NCI-H1105 (cell line): ENCODE measurements at places on chromosomes 16 and 17.

- DNase-seq, result no peak
Observed at GRCh38 chr17:10050597-10051101, 145.6 kb upstream of the RCVRN start.

DNA sequence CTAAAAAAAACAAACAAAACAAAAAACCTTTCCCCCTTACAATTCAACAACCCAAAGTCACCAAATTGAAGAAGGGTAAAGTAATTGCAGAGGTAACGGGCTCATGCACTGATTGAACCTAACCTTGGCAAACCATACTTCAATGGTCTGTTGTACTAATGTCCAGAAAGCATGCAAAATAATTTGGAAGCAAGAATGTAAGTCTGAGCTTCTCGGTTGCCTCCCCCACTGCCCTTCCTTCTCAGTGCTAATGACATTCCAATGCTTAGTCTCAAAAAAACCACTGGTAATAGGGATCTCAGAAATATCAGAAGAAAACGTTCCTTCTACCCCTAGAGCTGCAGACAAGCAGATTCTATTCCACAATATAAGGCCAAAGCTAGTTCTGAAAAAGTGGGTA lies 15.8 kb downstream of the KRABD2 start:
- no peak for DNase-seq

DNA sequence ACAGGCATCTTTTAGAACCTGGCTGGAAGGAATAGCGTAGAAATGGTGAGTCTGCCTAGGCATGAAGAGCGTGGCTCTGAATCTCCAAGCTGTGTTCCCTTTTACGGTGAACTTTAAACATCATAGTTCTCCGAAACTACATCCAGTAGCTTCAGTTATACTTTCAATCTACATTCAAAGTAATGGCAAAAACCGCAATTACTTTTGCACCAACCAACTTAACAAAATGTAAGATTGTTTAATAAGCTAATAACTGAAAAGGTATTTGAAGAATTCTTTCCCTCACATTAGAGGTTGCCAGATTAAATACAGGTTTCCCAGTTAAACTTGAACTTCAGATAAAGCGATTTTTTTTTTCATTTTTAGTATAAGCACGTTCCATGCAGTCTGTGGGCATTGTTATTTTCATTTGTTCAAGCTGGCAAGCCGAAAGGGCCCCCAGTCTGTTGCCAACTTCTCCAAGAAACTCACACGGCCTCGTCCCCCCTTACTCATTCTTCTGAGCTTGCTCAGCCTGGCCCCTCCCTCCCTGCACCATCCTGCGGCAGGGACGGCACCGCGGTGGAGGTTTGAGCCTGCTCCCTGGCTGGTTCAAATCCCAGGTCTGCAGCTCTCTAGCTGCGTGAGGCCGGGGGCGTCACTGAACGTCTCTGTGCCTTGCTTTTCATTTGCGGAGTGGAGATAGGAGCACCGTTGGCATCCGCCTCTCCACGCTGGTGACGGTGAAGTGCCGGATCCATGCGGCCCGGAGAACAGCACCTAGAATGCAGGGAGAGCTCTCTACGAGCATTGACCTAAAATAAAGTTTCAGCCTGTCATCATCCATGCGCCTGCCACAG lies 3.5 kb upstream of the MTHFSD start:
- no peak for DNase-seq

DNA sequence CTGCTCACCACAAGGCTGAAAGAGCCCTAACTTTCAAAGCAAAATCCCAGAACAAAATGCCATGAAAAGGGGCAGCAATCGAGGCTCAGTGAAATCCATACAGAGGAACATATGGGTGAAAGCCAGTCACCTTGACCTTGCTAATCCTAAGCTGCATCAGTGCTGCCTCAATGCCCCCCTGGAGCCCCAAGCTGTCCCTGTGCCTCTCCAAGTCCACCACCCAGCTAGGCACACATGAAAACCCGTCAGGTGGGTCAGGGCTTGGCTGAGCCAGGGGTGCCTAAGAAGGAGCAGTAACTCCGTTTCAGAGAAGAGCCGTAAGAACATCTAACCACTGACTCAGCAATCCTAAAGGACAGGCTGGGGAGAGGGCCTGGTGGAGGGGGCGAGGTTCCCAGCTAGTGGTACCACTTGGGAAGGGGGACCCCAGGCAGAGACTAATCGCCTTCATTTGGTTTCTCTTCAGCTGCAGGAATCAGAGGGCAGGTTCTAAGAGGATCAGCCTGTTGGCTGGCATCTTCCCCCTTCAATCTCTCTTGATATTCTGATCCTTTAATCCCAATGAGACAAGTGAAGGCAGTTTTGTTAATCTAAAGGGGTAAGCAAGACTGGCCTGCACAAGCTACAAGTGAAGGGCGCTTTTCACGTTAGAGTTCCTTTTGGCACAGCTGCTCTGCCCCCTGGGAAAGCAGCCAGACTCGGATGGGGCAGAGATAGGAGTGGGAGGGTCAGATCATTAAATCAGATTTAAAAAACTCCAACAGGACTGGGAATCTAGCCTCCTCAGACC lies 7.6 kb downstream of the PITPNA start:
- DNase-seq, result no peak

DNA sequence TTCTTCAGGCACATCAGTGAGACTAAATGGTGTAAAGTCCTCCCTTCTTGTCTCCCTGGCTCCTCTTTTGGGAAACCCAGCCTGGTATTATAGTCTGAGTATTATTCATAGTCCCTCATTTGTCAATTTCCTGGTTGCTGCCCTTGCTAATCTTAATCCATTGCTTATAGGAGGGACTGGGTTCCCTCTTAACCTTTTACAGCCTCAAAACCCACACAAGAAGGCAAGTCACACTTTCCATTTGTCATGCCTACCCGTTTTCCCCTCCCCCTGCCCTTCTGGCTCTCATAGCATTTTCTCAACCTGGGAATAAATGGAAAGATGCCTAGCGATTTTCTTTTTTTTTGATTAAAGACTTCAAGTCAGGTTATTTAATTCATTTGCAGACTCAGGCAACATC lies 124.8 kb downstream of the MAP2K6 start:
- DNase-seq, result no peak

GRCh38 chr16:35188288-35189155 lies 1729.1 kb downstream of the TP53TG3F start:
- DNase-seq, result no peak

GRCh38 chr17:2593821-2594721 lies 617 bp downstream of the PAFAH1B1 start:
- DNase-seq, result peak; percentile 29

DNA sequence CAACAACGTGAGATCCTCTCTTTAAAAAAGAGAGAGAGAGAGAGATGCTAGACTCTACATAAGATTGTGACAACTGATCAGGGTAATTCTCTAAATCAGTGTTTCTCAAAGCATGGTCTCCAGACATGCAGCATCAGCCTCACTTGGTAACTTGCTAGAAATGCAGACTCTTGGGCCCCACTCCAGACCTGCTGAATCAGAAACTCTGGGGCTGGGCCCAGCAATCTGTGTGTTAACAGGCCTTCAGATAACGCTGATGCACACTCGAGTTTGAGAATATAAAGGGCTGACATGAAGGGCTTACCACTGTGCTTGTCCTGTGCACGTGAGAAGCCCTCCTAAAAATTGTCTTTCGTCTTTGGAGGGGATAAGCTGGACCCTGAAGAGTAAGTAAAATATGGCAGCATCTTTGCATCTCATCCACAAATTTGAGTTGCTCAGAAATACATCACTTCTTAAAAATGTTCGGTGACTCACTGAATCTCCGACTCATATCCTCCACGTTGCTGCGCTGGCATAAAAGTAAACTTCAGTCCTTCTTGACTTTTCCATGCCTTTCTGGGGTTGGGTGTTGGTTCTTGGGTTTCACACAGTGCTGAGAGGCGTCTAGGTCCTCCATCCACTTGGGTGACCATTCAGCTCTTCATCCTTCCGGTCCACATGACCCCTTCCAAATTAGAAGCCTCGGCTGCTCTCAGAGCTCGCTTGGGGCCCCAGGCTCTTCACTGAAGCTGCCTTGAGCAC lies 26.1 kb upstream of the KDM8 start:
- DNase-seq, result no peak

DNA sequence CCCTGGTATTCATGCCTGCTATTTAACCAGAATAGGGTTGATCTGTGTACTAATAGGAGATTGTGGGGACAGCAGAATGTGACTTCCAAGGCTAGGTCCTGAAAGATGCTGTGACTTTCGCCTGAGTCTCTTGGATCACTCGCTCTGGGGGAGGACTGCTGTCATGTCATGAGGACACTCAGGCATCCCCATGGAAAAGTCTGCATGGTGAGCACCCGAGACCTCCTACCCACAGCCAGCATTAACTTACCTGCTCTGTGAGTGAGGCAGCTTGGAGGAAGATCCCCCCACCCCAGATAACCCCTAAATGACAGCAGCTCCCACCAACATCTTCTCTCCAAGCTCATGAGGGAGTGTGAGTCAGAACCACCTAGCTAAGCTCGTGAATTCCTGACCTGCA lies 30.3 kb upstream of the C16orf78 start:
- no peak for DNase-seq

GRCh38 chr17:6608321-6608720 lies 32.2 kb downstream of the KIAA0753 start:
- no peak for DNase-seq

GRCh38 chr16:68005786-68006286 lies 6.6 kb upstream of the DPEP2 start:
- no peak for DNase-seq

- DNase-seq, result no peak
Observed at GRCh38 chr17:80107231-80108021, 6.0 kb downstream of the GAA start.

GRCh38 chr16:81583893-81584631 lies 139.5 kb downstream of the CMIP start:
- DNase-seq, result no peak

DNA sequence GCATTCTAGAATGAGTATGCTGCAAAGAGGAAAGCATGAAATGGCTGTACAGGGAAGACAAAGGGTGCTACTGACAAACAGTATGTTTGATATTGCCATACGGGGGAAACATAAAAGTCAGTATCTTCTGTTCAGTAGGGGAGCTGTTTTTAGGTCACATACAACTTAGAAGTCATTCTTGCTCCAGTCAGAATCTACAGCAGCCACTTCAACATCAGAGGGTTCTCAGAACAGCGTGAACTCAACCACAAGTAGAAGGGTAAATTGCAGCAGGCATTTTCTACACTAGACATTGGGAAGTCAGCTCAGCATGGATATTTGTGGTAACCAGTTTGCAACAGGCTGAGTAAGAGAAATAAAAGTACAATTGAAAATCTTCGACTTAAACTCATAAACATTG lies 1241.8 kb upstream of the GOT2 start:
- DNase-seq, result no peak

DNA sequence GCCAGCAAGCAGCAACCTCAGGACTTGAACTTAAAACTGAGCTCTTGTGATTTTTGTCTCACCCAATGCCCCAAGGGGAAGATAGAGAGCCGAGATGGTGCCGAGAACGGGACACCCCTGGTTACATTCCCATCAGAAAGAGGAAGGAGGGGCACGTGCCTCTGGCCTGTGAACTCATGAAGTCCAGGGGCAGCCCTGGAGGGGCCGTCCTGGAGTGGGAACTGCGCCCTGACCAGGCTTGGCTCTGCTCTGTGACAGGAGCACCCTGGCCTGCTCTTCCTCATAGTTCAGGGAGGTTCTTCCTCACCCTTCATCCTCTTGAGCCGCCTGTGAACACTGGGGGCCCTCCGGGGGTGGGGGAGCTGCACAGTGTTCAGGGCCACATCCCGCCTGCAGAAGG lies 130.3 kb upstream of the FOXF1 start:
- DNase-seq, result no peak

DNA sequence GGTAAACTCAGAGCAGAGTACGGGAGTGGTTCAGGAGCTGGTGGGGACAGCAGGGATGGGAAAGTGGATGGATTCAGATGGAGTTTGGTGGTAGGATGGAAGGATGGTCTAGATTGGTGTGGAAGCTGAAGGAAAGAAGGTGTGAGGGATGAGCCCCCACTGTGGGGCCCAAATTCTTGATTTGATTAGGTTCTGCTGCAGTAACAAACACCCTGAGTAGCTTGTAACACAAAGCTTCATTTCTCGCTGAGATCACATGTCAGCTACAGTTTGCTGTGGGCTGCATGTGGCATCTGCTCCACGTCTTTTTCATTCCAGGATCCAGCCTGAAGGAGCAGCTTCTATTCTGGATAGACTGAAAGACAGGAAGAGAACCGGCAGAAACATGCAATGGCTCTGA lies 143.8 kb downstream of the IRX3 start:
- DNase-seq, result no peak

DNA sequence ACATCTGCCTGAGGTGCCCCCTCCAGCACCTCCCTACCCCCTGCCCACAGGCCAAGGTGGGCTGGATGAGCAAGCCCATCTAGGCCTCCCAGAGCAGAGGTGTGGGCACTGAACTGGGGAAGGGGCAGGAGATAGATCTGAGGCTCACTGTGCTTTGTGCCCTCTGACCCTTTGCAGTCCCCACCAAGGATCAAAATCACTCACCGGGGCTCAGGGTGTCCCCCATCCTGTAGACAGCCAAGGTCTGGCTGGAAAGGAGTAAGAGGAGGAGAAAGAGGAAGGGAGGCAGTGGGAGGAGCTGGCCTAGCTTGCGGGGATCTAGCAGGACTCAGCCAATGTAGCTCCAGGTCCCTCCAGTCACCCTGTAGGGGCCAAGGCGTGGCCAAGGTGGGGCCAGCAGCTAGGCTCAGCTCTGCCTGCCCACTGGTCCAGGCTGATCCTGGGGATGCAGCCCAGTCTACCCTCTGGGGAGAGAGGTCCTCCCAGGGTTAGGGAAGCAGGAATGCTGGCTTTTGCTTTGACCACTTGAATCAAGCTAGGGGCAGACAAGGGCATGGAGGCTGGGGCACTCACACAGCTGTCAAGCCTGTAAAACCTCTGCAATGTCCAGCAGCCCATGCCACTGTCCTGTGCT lies 1.8 kb downstream of the SLC12A4 start:
- no peak for DNase-seq

DNA sequence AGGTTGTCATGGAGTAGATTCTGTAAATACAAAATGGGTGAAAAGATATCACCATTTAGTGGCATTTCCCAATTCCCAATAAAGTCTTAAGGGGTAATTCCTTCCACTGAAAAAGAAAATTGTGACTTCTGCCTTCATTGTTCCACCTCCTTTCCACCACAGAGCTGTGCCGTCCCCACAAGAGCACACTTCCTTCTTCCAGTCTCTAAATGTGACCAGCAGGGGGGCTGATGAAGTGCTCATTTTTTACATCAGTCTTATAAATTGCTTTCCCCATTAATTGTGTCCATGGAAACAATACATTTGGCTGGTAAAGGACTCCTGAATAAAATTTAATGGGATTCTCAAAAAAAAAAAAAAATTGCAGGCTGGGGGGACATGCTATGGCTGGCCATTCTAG lies 260.8 kb upstream of the PSMD7 start:
- DNase-seq, result no peak

- no peak for DNase-seq
Observed at GRCh38 chr16:48946686-48947370, 334.8 kb downstream of the CBLN1 start.

DNA sequence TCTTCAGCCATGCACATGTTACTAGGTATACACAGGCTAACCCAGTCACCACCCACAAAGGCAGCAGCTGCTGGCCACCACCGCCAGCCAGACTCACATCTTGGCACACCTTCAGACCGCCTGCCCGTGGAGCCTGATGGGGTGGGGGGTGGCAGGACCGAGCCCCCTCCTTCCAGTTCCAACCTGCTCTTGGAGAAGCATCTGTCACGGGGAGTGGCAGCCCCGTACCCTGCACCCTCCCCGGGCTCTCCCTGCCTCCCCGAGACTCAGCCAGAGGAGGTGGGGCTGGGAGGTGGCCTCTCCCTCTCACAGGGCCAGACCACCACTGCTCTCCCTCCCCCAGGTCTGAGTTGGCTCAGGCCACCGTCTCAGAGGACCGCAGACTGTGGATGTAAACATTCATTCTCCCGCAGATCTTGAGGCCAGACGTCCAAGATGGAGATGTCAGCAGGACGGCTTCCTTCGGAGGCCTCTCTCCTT lies 11.3 kb upstream of the RBFOX3 start:
- DNase-seq, result no peak

- DNase-seq, result peak; percentile 37
Observed at GRCh38 chr16:52572656-52573055, 25.7 kb upstream of the TOX3 start.
